T-helper 1 cell (primary cell): ENCODE measurements at places on chromosomes 1 and 21.

DNA sequence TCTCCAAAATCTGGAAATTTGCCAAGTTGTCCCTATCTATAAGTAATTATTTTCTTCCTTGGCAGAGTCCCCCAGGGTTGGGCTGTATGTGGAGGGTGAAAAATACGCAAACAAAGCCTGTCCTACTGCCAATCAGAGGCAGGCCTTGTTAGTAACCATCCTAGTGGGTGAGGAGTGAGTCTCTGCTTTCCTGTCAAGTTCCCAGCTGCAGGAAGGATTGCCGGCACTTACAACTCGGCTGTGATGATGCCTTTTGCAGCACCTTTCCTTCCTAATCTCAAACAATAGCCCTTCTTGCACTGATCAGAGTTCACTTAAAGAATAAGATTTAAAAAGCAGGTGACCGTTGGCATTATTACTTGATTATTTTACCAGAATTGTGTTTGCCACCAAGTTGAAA lies 31.3 kb upstream of the FGGY start:
- no peak for DNase-seq

- no peak for DNase-seq
Observed at GRCh38 chr1:89065079-89065868, at the start of gene GBP1. Gene GBP1 (minus strand): TSS chr1:89065208. CDS start chr1:89063234, 1,974 bp downstream.

DNA sequence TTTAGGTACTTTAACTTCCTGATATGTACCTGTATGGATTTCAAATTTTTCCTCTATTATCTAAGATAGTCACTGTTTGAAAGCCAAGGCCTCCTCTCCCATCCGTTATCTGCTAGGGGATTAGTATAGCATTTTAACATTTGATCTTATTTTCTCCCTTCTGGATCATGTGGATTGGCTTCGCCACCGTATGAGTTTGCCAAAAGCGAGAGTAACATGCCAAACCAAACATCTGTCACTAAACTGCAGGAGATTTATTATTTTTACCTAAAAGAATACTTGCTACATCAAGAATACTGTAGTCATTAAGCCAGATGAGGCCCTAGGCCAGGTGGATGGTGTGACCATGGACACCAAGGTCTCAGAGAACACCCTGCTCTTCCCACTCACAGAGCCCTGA lies 28.5 kb upstream of the EEIG2 start:
- no peak for DNase-seq

DNA sequence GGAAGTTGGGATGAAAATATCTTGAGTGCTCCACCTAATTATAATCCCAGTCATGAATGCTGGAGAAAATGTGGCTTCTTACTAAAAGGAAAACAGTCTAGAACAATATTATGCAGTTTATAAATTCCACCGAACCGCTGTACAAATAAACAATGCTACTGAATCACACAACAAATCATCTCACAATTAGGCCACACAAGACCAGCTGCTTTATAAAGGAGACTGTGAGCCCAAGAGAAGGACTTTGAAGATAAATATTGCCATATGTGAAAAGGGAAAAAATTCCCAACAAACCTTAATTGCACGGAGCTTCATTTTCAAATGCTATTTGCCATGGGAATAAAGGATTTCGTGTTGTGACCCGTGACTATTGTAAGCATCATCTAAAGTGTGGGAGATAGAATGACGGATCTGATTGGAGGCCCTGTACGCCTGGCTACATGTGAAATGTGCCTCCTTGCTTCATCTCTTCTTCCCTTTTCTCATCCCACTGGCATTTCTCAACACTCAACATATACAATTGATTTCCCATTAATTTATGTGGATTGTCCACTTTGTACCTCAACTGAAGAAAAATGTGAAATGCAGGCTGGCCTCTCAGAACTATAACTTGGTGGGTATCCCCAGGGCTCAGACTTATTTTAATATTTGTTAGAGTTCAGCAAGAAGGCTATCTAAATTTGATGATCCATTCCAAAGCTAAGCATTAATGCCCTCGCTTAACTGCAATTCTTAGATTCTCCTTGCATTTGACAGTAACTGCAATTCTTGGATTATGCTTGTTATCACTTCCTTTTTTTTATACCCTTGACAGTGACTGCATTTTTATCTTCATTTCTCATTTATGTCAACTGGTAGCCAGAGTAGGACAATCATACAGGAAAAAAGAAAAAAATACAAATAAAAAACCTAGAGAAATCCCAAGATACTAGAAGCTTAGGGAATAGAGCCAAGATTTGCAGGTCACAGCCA lies 122.3 kb downstream of the TGFB2 start:
- DNase-seq: no peak

- no peak for DNase-seq
Observed at GRCh38 chr1:227855687-227856086, 40.2 kb downstream of the PRSS38 start.

GRCh38 chr21:45632160-45632559 lies 11.4 kb upstream of the PCBP3 start:
- DNase-seq: no peak

DNA sequence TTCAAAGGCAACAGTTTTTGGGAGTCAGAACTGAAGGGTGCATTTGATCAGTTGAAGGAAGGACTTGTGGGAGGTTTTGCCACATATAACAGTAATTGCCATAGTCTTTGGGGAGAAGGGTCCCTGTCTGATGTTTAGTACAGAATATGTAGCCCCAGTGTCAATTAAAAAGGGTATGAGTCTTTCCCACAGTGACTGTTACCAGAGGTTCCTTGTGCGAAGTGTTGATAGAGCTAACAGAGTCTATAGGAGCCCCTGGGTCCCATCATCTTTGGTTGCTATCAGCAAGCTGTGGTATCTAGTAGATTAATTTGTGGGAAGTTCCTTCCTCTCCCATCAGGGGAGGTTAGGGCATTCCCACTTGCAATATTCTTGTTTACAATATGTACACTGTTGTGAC lies 329.2 kb downstream of the PTPRU start:
- DNase-seq: no peak

- DNase-seq: no peak
Observed at GRCh38 chr1:220906561-220907334, 27.5 kb downstream of the HLX start.

DNA sequence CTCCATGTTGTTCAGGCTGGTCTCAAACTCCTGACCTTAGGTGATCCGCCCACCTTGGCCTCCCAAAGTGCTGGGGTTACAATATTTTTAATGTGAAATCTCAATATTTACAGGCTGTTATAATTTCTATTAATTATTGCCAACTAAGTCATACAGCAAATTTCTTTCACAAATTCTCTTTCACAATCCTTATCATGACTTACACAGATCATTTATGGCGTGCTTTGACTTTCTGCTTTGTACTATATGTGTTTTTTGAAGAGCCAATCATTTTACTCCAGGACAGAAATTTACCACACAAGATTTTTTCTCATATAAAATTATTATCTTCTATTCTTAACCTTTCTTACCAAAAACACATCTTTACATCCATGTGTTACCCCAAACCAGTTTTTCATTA lies 1729.9 kb downstream of the NCAM2 start:
- no peak for DNase-seq

DNA sequence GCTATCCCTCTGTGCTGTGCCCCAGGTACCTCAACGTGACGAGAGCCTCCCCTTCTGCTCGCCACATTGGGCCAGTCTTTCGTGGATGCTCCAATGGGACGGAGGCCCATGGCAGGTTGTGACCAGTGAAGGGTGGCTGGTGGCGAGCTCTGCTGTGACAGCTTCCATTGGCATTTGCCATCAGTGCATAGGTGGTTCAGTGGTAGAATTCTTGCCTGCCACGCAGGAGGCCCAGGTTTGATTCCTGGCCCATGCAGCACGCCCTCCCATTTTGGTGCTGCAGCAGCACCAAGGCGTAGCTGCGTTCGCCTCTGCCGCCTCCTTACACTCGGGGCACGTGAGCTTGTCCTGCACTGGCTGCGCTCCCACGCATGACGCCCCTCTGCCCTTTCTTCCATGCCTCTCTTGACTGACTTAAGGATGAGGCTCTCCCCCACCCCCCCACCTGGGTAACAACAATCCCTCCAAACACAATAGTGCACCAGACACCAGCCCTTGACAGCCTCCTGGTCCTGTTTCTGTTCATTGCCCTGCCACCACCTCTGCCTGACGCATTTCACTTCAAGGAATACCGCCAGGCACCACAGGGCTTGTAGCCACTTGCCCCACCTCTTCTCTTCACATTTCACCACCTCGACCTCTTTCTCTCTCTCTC lies 24.7 kb upstream of the FCGR2A start:
- DNase-seq: no peak

- no peak for DNase-seq
Observed at GRCh38 chr1:245173446-245174211, 18.8 kb downstream of the KIF26B start.

DNA sequence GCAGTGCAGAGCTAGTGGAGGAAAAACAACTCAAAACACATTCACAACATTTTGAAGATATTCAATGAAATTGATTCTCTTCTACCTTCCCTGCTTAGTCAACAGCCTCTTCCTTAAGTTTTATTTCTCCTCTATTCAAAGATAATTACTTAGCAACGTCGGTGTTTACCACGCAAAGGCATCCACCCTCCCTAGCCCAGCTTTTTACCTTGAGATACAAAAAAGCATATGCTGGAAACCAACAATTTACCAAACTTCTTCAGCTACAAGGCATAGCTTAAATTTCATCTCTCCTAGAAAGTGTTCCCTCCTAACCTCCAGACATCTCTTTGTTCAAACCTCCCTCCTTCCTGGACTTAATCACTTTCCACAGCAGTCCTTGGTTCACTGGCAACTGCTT lies 102.8 kb upstream of the SOD1 start:
- no peak for DNase-seq

DNA sequence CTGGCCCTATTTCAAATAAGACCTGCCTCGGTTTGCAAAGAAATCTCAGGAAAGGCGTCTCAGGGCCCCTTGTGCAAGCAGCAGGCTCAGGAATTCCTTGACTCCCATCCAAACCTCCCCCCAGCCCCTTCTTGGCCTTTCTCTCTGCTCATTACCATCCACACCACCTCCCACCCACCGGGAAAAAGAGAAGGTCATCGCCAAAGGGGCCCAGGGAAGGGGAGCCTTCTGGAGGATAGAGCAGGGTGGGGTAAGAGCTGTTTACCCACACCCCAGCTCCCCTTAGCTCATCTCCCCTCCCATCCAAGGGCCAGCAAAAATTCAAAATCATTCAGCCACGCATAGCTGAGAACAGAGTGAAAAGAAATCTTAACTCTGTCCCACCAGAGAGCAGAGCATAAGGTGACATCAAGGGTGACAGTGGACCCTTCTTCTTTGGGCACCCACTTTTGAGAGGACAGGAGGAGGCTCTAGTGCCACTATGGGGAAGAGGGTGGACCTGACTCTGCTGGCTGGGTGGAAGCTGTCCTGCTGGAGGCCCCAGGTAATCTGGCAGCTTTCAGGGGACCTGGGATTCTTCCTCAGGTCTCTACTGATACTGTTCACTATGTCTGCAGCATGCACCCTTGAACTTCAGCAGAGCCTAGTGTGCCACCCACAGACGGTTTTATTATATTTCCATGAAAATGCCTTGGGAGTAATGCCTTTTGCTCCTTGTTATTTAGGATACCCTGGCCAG lies 3.9 kb upstream of the WNT2B start:
- no peak for DNase-seq

DNA sequence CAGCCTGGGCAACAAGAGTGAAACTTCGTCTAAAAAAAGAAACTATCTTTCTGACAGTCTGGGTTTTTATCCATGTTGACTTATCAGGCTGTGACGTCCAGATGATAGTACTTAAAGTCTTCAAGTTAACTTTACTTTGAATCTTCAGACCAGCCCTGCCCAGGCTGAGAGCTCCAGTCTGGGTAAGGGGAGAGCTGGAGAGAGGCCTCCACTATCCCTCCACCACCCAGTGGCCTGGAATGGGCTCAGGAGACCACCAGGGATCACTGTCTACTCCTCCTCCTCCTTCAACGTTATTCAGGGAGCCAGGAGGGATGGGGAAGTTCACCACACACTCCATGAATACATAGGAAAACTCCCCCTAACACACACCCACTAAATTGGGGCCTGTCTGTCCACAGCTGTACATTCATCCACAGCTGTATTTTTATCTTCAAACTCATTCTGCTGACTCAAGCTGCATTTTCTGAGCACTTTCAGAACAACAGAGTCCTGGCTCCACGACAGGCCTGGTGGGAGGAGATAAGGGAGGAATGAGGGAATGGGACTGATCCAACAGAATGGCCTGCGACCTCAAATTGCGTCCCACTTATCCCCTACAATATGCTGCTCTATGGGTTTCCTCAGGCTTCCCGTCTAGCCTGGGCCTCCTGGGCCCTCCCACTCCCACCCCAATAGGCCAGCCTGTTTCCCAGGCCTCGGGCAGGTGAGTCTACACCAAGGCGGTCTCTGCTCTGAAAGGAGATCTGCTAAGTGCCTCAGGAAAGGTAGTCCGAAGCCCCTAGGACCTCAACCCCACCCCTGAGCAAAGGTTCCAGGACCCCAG lies 1.8 kb downstream of the SLC45A3 start:
- DNase-seq: no peak

GRCh38 chr1:151612501-151613281 lies 841 bp downstream of the SNX27 start:
- peak; percentile 27 for DNase-seq

DNA sequence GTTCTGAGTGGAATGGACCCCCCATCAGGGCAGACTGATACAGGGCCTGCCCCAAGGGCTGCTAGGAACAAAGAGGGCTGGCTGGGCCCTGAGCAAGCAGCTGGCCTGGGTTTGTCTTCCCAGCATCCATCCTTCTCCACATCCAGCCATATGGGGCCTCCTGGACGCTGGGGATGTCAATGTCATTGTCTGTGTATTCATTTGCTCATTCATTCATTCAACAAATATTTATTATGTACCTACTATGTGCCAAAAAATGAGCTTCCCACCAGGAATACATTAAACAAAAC lies 15.6 kb upstream of the ECE1 start:
- DNase-seq: no peak

DNA sequence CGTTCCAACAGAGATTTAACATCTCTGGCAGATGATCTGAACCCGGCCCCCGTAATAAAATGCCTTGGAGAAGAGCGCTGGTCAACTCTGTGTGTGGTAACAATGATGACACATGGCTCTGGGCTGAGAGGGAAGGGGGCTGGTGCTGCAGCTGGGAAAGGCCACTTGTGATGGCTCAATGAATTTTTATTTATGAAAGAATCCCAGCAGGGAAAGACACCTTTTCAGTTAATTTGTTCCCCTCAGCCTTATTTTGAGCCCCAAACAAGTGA lies 59.4 kb downstream of the SYT6 start:
- DNase-seq: no peak

GRCh38 chr1:46410156-46411009 lies 16.3 kb downstream of the FAAH start:
- DNase-seq: no peak

DNA sequence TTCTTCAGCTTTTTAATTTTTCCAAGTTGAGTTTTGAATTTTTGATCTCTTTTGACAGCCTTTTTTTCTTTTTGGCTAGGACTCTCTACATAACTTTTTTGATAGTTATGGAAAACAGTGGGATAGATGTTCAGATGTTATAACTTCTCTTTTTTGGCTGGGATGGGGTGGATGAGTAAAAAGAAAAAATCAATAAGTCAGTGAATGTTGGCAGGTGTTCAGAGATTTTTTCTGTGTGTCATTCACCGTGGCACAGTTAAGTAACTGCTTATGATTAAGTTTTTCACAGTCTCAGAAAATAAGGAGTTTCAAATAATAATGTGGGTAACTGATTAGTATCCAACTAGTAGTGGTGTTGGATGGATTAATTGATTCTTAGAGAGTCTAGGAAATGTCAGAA lies 24.0 kb downstream of the HS2ST1 start:
- DNase-seq: no peak
